Stimulated activated CD8-positive, alpha-beta memory T cell treated with anti-CD3 and anti-CD28 coated beads, Interleukin-15, amount 100 ng/mL, for 4 hours (primary cell): ENCODE measurements at places on chromosomes 5 and 9.

DNA sequence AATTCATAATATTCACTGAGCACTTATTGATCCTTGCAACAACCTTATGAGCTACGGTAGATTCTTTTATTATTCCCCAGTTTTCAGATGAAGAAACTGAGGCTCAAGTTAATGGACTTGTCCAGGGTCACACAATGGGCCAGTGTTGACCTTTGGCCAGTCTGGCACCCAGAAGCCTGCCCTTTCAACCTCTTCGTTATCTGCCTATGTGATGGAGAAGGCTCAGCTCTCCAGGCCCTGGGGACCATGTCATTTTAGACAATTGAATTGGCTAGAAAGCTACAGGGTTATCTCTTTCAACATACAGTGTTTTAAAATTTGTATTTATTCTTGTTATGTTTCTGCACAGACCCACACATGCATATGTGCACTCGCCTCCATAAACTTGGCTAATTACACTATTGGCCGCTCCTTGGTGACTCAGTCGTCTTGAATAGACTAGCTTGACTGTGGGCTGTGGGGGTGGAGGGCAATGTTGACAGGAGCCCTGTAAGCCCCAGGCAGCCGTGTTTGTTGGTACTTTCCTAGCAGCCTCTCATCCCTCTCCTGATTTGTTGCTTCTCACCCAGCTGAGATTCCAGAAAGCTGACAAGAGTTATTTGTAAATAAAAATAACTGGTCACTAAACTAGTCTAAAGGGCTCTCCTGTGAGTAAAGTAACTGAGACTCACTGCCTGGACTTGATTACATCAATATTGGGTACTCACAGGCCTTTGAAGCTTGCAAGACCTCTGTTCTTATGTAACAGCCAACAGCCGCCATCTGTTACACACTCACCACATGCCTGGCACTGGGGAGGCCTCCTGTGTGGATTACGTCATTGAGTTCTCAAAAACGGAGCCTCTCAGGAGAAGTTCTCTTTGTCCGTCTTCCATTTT lies 8.5 kb upstream of the ANGPTL2 start:
- no peak for DNase-seq

GRCh38 chr5:95973793-95974325 lies 12.2 kb upstream of the ELL2 start:
- peak; percentile 23 for DNase-seq

DNA sequence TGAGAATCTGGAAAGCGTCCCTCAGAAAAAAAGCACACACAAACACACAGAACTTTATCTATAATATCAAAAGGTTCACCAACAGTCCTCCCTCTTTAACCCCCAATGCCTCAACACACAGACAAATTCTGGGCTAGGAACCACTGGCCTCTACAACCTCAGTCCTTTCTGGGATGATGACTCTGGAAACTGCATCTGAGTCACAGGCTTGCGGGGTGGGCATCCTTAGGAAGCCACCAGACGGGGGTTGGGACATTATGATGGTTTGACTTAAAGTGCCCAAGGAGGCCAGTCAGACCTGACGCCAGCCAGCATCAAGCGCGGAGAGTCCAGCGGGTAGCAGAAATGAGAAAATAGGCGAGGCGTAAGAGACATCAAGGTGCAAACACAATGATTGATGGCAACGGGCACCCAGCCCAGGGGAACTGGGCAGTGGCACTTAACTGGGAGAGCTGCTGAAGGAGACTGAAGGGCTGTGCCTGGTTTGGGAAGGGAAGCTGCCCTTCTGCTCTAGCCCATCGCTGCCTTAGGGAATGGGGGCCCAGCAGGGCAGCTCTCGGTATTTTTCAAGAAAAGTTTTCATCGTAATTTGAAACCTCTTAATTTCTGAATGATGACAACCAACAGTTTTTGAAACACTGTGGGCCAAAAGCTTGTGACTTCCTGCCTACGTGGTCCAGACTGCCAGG lies 20.7 kb downstream of the SPRY4 start:
- no peak for DNase-seq

DNA sequence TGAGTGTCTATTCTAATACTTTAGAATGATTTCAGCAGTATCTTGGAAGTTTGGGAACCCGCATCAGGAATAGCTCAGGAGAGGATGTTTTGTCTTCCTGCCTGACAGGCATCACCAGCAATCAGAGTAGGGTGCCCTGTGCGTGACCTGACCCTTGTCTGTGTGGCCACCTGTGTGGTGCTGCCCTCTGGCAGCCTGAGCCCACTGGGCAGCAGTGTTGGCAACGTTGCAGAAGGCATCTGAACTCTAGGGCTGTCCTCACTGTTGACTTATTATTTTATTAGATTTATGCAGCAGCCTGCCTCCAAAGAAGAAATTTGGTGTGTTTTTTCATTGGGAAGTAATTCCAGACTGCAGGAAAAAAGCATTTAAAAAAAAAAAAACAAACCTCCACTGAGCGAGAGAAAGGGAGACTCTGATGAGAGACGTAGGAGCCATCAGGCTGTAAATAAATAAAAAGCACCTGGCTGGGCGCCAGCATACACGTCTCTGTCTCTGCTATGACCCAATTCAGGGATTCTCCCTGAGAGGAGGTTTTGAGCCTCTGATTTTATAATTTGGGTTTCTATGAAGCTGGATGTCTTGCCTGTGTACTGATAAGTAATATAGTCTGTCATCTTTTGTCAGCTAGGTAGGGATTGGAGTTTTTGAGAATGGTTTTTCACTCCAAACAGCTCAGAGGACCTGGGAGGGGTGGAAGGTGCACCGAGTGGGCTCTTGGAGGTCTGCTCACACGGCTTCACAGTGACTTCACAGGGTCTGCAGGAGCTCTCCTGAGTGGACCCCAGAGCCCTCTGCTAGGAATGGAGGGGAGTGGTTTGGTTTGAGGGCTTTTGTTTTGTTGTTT lies 49.0 kb downstream of the FAM78A start:
- no peak for DNase-seq

GRCh38 chr9:16221822-16222547 lies 648.5 kb downstream of the BNC2 start:
- DNase-seq = no peak

DNA sequence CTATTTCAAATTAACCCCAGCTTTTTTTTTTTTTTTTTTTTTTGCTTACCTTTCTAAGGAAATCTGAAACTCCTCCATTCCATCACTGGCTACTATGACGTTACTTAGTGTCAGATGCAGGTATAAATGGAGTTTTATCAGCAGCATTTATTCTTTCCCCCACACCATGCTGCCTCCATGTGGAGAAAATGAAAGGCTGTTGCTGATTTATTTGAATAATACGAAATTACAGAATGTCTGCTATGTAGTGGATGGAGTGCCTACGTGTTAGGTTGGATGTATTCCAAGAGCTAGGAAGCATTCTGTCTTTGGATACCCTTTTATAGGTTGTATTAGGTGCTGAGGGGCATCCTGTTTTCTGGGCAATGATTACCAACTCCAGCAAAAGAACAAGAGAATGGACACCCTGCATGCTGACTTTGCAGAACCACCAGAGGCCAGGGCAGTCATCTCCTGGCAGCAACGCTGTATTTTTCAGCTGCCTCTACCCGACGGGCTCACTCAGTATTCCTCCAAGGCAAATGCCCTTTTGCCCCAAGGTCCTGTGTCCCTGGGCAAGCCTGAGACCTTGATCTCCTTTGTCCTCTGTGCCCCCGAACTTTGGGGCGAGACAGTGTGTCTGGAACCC lies 199.5 kb downstream of the ALDH1A1 start:
- DNase-seq = no peak

DNA sequence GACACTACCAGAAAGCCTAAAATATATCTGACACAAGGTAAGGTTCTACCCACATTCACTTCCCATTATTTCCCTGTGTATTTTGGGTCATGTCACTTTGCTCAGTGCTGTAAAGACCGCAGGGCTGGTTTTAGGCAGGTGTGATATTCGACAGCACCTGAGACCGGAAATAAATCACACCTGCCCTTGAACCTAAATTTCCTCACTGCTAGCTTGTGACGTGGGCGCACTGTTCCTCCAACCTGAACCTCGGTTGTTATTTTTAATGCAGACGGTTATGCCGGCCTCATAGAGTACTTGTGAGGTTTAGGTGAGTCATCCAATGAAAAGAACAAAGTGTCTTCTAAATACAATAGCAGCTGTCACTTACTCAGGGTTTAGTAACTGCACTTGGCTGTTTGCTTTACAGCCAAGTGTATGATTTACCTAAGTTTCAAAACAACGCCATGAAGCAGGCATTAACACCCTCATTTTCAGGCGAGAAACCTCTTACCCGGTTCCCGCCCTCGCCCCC lies 20.7 kb upstream of the ZNF782 start:
- no peak for DNase-seq

DNA sequence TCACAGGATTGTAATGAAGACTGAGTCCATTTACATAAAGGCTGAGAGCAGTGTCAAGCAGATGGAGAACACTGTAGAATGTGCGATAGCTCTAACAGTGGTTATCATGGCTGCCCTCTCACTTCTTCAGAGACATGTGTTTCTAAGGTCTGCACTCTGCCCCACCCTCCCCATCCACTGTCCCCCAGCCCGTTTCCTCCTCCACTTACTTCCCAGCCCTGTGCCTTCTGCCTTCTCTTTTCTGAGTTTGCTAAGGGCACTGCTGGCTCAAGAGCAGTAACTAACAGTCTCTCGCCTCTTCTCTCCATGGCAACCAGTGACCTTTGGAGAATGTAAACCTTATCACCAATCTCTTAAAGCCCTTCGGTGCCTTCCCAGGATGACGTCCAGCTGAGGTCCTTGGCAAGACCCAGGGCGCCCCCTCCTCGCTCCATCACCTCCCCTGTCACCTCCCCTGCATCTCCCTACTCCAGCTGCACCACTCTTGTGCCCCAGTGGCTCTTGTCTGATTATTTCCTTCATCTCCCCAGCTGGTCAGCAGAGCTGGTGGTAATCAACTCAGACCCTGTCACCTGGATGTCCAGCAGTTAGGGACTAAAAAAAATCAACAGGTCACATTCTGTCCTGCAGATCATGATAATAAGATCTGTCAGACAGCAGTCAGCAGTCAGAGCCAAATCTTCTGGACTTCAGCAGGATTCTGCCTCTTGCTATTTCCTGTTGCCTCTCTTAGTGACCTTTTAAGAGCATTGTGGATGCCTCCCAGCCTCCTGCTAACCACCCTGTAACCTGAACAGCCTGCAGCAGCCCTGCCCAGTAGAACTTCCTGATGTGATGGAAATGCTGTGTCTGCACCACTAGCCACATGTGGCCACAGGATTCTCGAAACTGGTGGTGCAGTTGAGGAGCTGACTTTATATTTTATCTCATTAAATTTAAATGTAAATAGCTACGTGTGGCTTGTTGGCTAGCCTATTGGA lies 9.0 kb downstream of the FXN start:
- no peak for DNase-seq

DNA sequence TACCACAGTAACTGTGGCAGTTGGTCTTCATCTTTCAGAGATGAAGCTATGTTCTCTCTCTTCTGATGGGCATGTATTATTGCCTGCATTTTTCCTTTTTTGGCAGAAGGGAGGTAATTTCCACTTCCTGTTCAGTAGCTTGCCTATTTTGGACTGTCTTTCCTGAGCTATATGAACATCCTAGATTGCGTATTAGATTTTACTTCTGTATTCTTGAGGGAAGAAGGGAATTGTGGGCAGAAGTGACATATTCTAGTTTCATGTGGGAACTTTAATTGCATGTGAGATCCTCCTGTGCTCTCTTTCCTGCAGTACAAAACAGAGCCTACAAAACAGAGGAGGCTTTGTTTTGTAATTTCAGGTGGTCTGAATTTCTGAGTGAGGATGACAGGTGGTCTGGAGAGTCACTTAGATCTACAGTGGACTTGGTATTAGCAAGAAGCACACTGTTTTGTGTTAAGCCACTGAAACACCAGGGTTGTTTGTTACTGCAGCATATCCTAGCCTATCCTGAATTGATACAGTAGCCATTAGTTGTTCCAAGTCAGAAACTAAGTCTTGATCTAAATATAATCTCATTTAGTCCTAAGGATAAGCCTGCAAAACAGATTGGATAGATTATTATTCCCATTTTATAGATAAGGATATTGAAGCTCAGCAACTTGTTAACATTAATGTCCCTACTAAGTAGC lies 68.1 kb downstream of the AOPEP start:
- DNase-seq = no peak

- no peak for DNase-seq
Measured at GRCh38 chr9:125153712-125154367, 10.5 kb upstream of the SCAI start.

DNA sequence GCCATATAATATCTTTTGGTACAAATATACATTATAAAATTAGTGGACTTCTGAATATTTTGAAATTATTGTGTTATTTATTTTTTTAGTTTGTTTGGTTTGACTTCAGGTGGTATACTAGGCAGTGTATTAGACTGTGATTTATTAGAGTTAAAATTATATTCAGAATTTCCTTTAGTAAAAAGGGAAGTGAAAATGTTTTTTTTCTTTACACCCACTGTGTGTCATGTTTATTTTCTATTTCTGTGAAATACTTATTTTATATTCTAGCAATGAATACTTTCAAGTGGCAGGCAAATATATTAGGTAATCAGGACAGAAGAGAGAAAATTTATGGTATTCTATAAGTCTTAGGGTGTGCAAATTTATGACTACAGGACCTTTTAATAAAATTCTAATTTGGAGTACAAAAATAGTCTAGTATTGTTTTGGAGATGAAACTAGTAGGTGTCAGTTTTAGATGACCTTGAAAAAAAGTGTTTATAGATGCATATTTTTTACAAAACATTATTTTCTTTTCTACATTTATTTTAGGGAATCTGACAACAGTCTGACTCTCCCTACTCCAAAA lies 8.8 kb downstream of the CSNK1G3 start:
- no peak for DNase-seq

- no peak for DNase-seq
Measured at GRCh38 chr5:14039576-14039975, 95.1 kb upstream of the DNAH5 start.

DNA sequence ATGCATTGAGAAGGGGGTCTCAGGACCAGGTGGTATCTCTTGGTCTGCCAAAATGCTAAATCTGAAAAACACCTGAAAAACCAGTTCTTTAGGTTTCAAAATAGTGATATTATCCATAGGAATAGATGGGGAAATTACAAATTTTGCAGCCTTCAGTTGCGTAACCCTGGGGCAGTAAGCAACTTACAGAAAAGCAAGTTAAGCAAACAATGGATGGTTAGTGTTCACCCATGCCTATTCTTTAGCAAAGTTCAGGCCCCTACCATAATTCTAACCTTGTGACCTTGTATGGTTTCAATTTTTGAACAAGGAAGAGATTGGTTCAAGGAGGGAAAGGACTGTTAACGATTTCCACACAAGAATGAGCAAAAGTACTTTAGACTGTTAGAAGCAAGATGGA lies 24.5 kb downstream of the GLRX start:
- DNase-seq = no peak

GRCh38 chr9:78356634-78357033 lies 59.7 kb downstream of the PSAT1 start:
- DNase-seq = no peak
